ENCODE measurements at places on chromosomes 2 and 18.

- DNase-seq: no peak
These were observed 26.8 kb upstream of the SP3 start for GRCh38 chr2:173991856-173992588.

GRCh38 chr2:201924453-201924852, 109.2 kb upstream of the FZD7 start:
- DNase-seq: no peak

DNA sequence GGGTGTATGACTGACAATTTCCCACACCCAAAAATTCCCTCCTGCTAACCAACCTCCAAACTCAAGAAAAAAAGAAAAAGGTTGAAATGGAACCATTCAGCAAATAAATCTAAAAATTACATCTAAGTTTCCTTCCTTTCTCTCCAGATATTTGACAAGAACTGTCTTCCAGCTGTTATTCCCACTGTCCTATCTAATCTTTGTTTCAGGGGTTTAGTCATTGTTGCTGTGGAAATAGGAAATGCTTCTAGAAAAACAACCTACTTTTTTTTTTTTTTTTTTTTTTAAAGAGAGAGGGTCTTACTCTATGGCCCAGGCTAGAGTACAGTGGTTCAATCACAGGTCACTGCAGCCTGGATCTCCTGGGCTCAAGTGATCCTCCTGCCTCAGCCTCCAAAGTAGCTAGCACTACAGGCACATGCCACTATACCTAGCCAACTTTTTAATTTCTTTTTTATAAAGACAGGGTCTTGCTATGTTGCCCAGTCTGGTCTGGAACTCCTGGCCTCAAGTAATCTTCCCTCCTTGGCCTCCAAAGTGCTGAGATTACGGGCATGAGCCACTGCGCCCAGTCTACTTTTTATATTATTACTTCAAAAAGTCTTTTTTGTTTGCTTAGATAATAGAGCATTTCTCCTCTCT, 88.1 kb downstream of the ITSN2 start:
- no peak for DNase-seq

- DNase-seq: no peak
These were observed 73.4 kb upstream of the ID2 start for GRCh38 chr2:8608411-8608954.

DNA sequence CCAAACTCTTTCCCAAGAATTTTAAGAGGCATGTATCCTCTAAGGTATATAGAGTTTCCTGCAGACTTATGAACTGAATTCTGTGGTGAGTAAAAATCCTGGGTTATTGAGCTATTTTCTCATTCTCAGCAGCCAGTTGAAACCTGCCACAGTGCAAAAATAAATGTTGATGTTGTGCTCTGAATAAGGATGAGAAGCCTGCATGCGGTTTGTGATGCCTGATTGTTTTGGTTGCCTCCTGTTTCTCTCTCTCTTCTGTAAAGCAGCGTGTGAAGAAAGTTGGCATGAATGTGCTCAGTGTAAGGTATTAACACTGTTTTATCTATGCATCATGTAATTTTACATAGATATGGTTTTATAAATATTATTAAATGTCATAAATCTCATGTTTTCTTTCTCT, 452.6 kb downstream of the CDH2 start:
- no peak for DNase-seq

DNA sequence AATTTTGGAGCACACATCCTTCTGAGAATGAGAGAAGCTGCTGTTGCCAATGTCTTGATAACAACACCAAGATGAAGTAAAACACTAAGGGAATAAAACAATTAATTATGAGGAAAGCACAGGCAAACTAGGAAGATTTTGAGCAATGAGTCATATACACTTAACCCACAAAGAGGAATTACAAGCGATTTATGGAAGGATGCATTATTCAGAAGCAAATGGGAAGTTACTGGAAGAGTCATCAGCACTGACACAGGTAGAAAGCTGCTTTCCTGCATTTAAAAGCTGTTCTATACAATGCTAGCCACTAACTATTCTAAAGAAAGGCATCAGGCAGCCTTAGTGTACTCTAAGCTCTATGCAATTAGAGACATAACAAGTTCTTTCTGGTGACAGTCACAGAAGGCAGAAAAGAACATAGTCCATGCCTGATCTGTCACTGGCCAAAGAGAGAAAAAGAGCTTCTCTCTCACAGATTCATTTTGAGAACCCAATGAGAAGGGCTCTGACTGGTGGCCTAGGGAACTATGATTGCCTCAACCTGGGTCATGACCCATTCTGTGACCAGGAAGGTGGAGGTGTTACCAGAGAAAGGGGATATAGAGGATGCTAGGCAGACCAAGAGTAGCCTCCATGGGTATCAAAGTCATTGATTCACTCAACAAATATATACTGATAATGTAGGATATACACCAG, 45.4 kb downstream of the M1AP start:
- no peak for DNase-seq

DNA sequence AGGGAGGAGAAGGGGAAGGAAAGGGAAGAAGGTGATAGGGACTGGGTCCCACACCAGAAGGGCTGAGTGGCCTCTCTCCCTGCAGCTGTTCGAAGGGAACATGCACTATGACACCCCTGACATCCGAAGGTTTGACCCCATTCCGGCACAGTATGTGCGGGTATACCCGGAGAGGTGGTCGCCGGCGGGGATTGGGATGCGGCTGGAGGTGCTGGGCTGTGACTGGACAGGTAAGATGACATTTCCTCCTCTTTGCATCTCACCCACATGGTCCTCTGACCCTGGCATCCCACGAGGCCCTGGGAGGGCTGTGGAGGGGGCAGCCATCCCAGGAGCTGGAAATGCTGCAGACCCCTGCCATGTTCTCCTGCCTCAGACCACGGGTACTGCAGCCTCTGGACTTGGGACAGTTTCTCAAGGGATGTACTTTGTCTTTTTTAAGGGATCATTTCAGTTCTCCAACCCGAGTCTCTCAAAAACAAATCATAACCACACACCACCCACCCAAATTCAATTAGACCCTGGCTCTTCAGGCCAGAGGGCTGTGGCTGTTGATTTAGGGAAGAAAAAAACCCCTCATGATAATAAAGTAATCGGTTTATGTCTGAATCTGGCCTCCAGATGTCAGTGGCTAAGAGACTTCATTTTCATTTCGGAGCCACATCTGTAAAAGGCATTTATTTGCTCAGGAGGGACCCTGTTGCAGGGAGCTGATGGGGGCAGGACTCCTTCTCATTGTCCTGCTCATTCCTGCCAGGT, 63.5 kb downstream of the NRP2 start:
- DNase-seq: no peak

DNA sequence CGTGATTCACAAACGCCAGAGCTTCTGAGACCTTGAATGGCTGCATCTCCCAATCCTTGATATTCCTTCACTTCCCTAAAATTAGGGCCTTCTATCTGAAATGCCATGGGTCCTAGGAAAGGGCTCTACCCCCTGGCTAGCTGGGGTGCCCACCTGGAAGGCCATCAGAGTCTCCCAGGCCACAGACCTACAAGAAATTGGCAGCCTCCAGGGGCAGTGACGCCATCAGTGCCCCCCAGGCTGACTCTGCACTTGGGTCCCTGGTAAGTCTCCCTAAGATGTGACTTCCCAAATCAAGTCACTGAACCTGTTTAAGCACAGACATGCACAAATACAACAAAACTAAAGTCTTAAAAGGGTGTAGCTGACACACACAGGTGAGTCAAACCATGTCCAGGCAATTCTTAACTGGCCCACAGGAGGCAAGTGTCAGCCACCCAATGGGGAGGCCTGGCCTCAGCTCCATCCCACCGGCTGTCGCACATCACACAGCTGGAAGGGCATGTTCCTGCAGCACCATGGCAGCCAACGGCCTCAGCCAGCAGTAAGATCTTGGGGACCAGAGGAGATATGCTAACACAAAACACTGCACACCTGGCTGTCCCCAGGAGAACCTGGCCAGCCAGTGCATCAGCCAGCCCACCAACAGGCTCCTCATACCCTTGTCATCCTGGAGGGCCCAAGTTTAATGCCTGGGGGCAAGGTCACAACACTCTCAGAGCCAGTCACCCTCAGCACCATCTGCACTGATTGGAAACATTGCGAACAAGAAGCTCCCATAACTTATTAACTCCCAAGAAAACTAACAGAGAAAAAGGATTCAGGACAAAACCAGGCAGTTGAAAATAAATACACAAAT, 5.2 kb downstream of the PARD6G start:
- no peak for DNase-seq

DNA sequence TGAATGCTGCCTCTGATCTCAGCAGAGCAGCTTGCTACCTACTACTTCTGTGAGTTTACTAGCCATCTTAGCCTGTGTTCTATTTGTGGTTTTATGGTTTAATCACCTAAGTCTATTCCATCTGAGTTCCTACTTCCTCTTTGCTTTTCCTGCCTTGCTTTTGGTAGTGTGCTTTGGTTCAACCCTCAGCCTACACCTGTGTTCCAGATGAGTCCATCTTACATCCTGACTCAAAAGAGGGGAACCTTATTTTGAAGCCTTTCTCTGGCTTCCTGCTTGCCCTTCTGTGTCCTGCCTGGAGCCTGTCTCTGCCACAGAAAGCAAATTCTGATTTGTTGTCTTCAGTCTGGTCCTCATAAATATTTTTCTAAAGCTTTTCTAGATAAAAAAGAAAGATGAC, 530.3 kb upstream of the MEX3C start:
- no peak for DNase-seq

DNA sequence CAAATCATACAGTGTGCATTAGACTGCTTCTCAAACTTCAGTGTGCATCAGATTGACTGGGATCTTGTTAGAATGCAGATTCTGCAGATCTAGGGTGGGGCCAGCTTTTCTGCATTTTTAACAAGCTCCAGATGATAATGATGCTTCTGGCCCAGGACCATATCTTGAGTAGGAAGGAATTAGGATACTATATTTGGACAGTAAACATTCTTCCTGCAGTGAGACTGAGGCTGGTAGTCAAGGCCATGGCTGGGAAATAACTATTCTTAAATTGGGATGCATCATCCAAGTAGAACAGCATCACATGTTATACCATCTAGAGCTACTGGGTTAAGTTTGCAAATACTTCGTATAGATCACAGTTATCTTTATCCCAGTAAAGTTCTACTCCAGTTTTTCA, 28.4 kb upstream of the ARMC9 start:
- no peak for DNase-seq

GRCh38 chr18:57807336-57808117, 4.4 kb upstream of the ATP8B1 start:
- DNase-seq: no peak

GRCh38 chr2:110847651-110848050, 115.3 kb downstream of the ACOXL start:
- no peak for DNase-seq

DNA sequence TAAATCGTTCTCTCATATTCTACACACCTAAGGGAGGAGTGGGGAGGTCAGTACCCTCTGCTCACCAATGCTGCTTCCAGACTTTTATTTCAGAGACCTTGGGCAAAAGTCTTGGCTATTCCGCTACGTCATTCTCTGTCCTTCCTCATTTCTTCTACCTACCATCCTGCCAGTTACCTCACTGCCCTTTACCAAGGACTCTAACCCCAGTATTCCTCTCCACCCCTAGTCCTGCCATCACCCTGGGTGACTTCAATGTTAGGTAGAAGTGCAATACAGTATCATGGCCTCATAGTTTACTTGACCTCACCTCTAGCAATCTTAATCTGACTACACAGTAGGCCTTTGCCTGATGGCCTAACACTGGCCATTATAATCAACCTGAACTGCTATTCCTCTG, 27.8 kb downstream of the RTN4 start:
- DNase-seq: no peak

DNA sequence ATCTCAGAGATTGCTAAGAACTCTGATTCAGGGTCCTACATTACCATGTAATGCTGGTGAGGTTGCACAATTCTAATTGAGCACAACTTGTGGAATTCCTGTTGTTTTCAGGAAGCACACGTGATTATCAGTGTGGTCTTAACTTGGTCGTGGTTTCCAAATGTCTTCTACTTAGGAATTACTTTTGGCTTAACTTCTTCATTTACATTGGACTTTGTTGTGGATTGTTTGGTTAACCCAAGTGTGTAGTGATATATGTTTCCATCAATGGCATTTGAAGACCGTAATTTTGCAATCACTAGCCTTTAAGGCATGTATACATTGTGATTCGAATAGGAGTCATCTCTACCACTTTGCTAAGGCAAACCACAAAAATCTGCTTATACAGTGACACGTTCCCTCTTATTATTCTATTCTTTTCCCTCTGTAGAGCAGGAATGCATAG, 373.3 kb downstream of the IRS1 start:
- no peak for DNase-seq

- peak; percentile 66 for DNase-seq
These were observed at the start of gene GULP1 for GRCh38 chr2:188291617-188292347. GULP1 (plus strand) TSS chr2:188291874; CDS start chr2:188477703, 185,829 bp downstream.

Data from NCI-H774 (cell line).